HAP-1 (cell line): ENCODE measurements at places on chromosomes 16 and 17.

- DNase-seq, result no peak
These were observed 15.5 kb upstream of the BRCA1 start for GRCh38 chr17:43140396-43141332.

DNA sequence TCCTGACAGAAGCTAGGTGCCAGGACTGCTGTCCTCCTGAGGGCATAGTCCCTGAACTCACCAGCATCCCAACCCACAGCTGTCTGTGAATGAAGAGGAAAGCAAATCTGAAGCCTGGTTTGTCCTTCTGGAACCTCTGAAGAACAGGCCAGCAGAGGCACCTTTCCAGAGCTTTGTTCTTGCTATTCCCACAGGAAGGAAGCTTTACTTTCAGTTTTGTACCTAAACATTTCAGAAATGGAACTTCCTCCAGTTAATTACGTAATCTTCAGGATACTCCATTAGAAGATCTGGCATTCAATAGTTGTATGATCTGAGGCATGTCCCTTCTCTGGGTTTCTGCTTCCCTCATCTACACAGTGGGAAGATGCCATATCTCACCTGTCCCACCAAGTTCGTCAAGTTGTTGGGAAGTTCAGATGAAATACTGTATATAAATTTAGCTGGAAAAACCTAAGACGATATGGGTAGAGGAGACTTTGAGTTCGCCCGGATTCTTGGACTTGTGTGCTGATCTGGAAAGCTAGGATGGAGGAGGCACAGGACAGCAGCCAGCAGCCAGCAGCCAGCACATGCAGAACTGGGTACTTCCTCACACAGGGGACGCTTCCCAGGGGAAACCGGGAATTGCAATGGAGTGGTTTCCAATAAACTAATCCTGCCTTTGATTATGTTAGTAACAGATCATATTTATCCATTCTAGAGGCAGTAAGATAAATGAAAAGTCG is 22.4 kb downstream of the NXPH3 start:
- DNase-seq, result no peak

DNA sequence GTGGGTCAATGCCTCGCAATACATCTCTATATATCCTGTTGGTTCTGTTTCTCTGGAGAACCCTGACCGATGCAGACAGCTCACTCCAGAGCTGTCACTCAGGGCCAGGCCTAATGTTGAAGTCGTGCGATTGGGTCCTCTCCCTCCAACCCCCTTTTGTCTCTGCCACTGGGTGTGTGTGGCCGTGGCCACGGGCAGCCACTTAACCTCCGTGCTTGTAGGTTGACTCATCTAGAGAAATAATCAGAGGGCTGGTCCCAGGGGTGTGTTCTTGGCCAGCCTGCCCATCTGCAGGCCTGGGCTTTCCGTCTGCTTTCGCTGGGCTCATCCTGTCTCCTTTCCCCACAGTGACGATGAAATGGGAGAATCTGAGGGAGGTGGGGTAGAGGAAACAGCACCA is 7.4 kb downstream of the ADAD2 start:
- DNase-seq, result no peak

DNA sequence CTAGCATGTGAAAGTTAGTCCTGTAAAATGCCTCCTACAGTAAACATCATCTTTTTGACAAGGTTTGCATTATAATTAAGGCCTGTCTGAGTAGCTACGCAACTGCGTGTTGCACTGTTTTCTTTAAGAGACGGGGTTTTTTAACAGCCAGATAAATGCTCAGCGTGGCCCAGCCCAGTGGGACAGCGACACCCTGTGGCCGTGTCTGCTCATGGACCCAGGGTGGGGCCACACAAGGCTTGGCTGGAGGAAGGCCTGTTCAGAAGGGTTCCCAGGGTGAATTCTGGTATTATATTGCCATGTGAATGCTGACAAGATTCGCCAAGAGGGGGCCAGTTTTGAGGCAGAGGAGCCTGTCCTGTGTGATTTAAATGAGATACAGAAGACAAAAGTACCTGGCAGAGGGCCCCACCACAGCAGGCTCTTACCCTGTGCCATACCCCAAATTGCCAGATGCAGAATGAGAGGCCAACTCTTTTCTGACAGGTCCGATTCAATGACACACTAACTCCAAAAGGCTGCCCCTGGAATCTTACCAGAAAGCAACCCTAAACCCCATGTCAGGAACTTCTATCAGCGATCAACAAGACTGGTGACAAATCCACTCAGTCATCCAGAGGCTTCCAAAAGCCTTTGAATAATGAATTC is 65.9 kb upstream of the IRX6 start:
- DNase-seq, result peak; percentile 83

DNA sequence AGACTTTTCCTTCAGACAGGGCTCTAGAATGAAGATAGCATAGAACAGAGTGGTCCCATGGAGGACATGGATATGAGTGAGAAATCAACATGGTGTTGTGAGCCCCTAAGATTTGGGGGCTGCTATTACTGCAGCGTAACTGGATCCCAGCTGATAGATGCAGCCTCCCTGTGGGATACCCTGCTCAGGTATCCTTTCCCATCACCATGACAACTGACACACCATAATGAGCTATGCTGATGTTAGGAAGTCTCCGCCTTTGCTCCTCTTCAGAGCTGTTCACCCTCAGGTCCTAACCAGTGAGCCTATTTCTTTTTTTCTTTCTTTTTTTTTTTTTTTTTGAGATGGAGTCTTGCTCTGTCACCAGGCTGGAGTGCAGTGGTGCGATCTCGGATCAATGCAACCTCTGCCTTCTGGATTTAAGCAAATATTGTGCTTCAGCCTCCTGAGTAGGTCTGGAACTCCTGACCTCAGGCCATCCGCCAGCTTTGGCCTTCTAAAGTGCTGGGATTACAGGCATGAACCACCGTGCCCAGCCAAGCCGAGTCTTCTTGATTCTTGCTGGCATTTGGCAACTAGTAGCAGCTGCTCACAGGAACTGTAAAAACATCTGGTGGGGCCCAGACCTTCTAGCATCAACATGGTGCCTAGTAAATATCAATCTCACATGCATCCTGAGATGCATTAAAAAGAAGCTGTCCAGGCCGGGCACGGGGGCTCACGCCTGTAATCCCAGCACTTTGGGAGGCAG is 17.1 kb downstream of the STX4 start:
- DNase-seq, result no peak

GRCh38 chr16:50396761-50397535 is 28.2 kb upstream of the BRD7 start:
- no peak for DNase-seq

GRCh38 chr17:39196808-39197291 is 619 bp downstream of the CACNB1 start:
- peak; percentile 46 for DNase-seq

GRCh38 chr17:67574658-67575293 is 143.0 kb upstream of the NOL11 start:
- no peak for DNase-seq

- DNase-seq, result no peak
These were observed 52.1 kb downstream of the NDEL1 start for GRCh38 chr17:8487743-8488142.

DNA sequence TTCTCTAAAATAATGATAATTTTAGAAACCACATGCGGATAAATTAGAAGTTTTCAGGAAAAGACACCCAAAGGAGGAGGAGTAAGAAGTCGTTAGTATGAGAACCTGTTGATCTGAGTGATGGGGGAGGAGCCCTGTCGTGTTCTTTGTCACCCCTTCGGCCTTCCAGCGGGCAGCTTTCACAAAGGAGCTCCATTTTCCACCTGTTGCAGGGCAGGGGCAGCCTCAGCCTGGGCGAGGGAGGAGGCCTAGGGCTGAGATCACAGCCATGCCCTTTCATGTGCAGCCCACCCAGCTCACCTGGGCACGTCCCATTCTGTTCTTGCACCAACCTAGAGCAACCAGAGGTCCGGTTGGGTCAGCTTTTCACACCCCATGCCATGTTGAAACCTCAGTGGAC is 5.3 kb downstream of the DUSP14 start:
- peak; percentile 71 for DNase-seq
